Renal pelvis (tissue), 12 donors: ENCODE measurements at places on chromosomes 5 and 9.
A peak's percentile ranks its signal among the peaks of the same experiment; 100 is the strongest.

DNA sequence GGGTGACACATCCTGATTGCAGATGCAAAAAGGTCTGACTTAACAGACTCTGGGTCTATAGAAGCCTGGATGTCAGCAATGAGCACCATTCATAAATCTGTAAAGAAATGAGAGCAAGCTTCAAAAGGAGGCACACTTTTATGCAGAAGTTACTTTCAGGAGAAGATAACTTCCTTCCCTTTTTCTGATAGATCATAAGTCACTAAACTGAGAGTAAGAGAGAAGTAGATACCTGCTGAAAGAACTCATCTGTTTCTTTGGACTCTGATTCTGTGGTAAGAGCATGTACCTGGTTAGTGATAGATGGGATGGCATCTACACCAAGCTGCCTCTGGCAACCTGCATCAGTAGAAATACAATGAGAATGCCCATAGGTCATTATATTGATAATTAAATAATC, 525.6 kb downstream of the CETN3 start:
- DNase-seq: no peak

- DNase-seq: no peak
Observed at GRCh38 chr9:121637713-121638220, 13.7 kb upstream of the DAB2IP start.

DNA sequence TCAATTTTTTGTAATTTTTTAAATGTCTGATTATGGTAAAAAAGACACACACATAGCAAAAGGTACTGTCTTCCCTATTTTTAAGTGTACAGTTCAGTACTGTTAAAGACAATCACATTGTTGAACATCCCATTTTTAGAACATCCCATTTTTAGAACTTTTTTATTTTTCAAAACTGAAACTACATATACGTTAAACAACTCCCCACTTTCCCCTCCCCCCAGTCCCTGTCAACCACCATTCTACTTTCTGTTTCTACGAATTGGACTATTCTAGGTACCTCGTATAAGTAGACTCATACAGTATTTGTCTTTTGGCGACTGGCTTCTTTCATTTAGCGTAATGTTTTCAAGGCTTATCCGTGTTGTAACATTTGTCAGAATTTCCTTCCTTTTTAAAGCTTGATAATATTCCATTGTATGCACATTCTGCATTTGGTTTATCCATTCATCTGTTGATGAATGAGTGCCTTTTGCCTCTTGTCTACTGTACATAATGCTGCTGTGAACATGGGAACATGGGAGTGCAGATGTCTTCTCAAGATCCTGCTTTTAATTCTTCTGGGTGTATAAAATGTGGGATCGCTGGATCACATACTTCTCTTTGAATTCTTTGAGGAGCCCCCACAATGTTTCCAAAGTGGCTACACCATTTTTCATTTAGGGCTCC, 154.0 kb downstream of the PIK3R1 start:
- no peak for DNase-seq

GRCh38 chr5:141757402-141757801, 75.4 kb upstream of the ARAP3 start:
- DNase-seq: no peak

DNA sequence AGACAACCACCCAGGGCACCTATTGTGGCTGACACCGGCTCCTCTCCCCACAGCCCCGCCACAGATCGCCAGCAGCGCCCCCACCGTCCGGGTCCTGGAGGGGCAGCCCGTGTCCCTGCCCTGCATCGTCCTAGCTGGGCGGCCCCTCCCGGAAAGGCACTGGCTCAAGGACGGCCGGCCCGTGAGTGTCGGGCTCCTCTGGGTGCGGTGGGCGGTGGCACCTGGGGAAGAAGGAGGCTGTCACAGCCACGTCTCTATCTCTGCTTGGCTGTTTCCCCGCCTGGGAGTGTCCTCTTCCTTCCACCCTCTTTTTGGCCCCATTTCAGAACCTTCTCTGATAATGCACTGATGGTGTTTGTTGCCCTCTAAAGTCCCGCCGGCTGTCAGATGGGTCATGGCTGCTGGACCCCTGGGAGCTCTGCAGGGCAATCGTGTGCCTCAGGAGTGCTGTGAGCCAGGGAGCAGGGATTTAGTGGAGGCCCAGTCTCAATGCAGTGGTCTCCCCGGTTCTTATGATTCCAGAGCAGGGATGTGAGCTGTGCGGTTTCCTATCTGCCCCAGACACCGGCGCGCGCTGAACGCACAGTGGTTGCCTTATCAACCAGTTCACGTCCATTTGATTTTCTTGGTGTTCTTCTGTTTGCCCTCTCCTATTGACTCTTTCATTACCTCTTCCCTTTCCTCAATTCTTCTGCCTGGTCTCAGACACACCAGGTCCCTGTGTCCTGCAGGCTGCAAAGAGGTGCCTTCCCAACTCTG, 55.3 kb downstream of the HMCN2 start:
- no peak for DNase-seq

- DNase-seq: no peak
Observed at GRCh38 chr9:36855448-36856315, 178.4 kb downstream of the PAX5 start.

GRCh38 chr5:180007582-180007981, 64.0 kb downstream of the RNF130 start:
- DNase-seq: no peak

- DNase-seq: no peak
Observed at GRCh38 chr5:52455920-52456319, 331.8 kb upstream of the ITGA1 start.

DNA sequence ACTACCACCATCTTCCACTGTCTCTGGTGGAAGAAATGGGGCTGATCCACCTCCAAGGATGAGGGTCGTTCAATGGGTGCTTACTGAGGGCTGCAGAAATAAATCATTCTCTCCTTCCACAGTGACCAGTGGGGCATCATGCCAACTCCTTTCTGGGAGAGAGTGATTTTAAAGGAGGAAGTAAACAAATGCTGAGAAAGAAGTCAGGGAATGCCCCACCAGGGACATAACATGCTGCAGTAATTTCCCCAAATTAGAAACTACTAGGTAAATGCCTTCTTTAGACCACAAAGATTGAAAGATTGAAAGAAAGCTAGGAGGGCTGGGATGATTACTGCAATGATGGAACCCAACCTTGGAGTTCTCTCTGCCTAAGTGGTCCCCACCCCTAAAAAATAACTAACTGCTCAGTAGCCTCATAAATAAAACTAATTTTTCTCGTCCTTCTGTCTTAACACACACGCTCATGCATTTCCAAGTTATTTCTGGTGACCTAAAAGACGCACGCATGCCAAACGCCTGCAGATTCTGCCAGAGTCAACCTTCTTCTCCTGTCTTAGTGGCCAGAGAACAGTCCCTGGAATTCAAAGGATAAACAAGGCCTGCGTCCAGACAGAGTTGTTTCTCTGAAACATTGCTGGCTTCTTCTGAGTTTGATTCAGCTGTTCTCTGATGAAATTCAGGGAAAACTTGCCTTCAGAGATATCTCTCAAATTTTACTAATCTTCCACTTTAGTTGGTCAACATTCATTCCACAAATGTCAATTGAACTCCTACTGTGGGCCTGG, 250.0 kb downstream of the NR3C1 start:
- no peak for DNase-seq

DNA sequence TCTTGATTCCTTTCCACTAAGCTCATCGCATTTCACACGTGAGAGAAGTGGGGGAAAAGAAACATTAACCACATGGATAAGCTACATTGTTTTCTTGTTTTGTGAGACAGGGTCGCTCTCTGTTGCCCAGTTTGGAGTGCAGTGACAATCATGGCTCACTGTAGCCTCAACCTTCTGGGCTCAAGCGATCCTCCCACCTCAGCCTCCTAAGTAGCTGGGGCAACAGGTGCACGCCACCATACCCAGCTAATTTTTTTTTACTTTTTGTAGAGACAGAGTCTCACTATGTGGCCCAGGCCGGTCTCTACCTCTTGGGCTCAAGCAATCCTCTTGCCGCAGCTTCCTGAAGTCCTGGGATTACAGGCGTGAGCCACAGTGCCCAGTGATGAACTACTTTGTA, 2.8 kb downstream of the OTULIN start:
- no peak for DNase-seq

DNA sequence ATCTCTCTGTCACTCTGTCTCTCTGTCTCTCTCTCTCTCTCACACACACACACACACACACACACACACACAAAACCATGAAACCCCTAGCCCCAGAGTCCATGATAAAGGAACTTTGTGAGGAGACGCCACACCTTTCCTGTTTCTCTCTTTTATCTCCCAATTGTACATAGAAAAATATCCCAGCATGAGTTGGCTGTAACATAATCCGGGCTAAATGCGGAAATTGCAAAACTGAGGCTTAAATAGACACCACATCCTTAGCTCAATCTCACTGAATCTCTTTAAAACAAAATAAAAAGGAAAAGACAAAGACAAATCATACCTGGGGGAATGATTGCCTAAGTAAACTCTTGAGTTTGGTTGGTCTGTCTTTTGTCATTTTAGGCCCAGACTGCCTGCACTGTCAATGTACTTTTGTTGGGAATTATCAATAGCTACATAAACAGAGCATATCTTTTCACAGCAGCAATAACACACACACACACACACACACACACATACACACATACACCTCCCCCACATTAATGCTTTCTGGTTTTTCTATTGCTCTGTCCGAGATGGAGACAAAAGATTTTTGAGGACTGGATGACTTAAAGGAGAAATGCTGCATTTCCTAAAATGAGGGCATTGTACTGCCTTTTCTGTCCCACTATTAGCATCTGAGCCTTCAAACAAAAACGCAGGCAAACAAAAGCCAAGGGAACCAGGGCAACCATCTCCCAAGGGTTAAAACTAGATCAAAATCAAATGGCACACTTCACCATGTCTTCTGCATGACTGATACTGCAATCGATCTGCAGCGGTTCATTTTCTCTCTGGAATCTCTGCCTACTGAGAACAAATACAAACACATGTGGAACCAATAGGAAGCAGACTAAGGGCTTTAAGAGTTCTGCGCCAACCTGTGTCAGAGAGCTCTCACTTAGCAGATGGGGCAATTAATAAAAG, 321.5 kb downstream of the NFIB start:
- no peak for DNase-seq

DNA sequence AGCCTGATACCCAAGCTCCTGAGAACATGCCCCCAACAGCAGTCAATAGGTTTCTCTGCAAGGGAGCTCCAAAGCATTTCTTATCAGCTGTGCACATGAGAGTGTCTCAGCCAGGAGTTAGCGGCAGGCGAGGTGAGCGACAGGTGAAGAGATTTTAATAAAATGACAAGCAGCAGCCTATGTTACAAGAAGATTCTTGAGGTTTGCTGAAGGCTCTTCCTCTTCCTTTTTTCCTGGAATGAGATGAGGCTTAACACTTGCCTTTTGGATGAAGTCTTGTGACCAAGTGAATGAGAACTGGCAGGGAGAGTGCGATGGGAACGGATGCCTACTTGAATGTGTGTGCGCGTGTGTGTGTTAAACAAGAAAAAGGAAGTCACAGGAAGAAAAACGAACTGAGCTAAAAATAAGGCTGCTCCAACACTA, 76.1 kb downstream of the SHB start:
- DNase-seq: no peak

DNA sequence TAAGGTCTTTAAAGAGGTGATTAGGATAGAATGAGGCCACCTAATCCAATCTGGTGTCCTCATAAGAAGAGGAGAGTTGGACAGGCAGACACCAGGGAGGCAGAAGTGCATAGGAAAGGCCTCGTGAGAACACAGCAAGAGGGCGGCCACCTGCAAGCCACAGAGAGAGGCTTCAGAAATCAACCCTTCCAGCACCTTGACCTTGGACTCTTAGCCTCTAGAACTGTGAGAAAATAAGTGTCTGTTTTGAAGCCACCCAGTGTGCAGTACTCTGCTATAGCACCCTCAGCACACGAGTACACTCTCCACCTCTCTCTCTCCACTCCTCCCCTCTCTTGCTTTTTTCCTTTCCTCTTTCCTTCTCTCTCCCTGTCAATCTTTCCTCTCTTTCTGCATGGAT, 26.8 kb downstream of the NIPAL4 start:
- DNase-seq: no peak

GRCh38 chr9:77215874-77216273, 38.5 kb downstream of the VPS13A start:
- DNase-seq: no peak

DNA sequence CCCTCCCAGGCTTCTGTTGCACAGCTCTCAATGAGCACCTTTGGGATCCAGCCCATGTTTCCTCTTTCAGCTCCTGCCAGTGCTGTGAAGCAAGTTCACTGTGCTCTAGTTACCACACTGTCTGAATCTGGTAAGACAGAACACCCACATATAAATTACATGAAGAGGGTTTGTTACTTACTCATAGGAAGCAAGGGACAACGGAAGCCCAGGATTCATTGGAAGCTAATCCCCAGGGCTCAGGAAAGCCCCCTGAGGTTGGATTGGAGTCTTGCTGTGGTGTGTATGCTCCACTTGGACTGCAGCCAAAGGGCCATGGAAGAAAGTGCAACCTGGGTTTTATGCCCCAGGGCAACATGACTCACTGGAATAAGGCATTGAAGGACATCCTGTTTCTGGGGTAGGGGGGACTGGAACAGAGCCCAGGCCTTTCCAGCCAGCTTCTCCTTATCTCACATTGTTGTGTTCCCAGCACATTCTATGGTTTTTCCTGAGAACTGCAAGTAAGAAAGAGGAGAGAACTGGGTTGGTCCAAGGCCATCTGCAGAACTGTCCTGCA, 15.6 kb upstream of the CLK4 start:
- no peak for DNase-seq

- no peak for DNase-seq
Observed at GRCh38 chr5:66113160-66113559, 30.9 kb upstream of the SREK1 start.

- DNase-seq: no peak
Observed at GRCh38 chr9:21856301-21857094, 54.1 kb downstream of the MTAP start.

DNA sequence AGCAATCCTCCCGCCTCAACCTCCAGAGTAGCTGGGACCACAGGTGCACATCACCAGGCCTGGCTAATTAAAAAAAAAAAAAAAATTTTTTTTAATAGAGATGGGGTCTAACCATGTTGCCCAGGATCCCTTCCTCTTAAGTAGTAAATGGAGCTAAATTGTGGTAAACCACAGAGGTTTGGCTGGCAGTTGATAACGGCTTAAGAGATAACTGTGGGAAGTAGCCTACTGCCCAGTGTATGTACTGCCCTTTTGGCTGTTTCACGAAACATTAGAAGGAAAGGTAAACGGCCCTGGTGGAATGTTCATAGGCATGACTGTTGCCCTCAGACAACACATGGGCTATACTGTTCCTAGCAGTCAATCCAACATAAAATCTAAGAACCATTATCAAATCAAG, 44.4 kb downstream of the HMGCR start:
- no peak for DNase-seq

DNA sequence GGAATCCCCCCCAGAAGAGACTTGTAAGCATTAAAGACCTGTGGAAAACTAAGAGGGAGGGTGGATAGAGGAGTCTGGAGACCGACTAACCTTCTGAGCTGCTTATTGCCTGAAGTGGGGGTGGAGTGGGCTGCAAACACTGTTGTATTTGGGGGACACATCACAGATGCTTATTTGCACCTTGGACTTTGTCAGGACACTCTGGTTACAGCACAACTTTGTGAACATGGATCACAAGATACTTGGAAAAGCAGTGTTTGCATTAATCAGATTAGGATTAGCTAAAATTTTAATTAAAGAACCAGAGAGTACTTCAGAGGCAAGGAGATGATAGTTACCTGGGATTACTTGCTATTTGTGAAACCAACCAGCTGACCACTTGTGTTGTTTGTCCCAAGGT, 30.9 kb downstream of the TMC1 start:
- DNase-seq: no peak

GRCh38 chr9:26893030-26893676, 551 bp upstream of the CAAP1 start:
- peak; percentile 3 for DNase-seq
